Foreskin keratinocyte (primary cell): ENCODE measurements at places on chromosomes 1 and 21.
A peak's percentile ranks its signal among the peaks of the same experiment; 100 is the strongest.

DNA sequence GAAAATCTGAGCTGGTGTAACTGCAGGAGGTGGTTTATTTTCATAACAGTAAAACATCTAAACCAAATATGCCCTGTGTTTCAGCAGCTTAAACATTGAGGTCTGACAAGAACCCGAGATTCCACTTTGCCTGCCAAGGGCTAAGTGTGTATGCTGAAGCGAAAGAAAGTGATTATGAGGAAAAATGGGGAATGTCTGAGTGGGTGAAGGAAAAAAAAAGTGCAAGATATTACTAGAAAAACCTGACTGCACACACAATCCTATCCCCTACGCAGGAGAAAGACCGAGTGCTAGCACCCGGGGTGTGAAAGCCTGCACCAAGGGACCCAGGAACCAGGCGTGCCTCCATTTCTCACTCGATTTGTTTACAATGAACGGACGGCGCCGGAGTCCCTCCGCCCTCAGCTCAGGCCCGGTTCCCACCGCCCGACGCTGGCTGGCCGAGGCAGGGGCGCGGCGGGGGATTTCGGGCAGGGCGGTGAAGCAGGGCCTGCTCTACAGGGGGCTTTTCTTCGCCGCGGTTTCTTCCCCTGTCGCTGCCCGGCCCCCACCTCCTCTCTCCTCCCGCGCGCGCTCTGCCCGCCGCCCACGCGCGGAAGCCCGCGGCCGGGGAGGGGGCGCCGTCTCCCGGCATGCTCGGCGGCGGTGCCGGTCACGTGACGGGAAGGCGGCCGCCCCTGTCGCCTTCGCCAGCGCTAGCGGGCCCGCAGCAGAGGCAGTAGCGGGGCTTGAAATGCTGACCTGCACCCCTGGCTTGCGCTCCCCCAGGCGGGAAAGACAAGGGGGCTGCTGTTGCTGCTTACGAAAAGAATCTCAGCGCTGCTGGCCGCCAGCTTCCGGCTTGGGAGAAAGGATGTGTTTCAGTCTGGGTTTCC lies 35.9 kb downstream of the ITPKB start:
- no peak for DNase-seq

DNA sequence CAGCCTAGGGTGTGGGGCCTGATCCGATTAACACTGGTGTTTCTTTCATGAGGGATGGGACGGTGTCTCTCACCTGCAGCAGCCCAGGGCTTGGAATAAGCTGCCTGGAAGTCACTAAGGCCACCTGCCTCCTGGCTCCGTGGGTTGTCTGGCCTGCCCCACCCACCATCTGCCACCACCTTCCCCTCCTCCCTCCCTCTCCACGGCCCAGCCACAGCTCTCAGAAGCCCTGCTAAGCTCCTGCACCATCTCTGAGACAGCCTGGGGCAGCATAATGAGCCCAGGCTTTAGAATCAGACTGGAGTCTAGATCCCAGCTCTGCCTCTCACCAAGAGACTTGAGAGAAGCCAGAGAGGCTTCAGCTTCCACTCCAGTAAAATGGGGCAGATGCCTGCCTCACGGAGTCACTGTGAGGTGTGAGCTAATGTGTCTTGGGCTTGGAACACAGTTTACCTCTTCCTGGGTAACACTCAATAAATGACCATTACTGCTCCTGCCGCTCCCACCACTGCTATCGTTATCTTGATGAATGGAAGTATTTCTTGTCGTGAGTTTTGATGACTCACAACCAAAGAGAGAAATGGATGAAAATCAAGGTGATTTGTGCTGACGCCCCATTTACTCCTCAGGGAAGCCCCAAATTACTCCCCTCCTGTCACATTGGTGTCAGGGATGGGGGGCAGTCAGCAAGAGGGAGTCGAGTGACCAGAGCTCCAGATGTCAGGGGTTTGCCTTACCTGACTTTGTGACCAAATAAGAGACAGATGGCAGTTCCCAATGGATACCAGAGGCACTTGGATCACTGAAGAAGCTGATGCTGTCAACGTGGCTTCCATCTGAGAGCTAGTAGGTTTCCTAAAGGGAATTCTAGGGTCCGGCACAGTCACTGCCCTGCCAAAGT lies 23.5 kb upstream of the C1QA start:
- DNase-seq, result no peak

DNA sequence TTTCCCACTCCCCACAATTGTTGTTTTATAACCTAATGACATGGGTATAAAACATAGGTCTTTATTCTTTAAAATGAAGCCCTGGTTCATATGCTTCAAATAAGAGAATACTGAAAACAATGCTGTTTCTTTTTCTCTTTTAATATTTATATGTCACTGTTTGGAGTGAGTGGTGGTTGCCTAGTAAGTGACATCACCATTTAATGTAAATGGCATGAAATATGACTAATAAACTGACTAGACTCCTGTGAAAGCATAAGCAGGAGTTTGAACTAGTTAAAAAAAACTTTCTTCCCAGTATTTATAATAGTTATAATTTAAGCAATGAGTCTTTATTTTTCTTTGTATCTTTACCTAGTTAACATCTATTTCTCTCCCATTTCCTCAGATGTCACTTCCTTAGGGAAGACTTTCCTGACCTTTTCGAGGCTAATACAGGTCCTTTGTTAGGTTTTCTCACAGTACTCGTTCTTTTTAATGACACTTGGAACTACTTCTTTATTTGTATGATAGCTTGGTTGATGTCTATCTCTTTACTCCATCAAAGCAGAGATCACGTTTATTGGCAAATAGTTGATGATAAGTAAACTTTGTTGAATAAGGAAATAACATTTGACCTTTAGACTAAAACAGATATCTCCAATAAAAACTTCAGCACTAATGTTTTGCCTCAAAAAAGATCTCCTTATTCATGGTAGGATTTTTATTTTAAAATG lies 105.4 kb upstream of the PDC start:
- peak; percentile 51 for DNase-seq

DNA sequence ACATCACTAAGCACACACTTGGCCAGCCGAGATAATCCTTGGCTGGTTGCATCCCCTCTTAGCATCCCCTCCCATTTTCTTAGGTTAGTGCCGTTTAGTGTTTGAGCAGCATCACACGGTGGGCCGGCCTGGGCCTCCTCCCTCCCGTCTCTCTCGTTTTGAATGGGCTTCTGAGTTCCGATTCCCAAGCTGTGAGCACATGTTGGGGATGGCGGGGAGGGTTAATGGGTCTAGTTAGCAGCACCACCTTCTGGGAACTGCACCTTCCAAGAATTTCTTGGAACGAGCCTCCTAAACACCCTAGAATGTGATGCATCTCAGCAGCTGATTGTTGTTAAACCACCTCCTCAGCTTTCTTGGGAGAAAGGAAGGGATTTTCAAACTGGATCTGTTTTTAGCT lies 73.3 kb downstream of the CNIH3 start:
- DNase-seq, result no peak

DNA sequence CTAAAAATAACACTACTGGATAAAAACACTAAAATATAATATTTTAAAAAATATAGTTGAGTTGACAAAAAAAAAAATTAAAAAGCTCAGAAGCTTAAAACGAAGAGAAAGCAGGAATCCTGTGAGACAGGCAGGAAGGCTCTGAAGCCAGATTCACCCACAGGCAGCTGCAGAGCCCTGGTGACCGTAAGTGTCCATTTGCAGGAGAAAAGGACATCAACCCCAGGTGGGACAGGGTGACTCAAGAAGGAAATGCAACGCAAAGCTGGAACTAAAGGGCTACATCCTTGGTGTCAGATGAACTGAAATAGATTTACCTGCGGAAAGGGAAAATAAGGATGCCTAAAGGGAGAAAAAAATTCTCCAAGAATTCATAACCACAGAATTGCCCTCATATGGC lies 46.8 kb downstream of the USP24 start:
- no peak for DNase-seq

- DNase-seq, result peak; percentile 37
Measured at GRCh38 chr1:48028218-48029069, 31.3 kb upstream of the TRABD2B start.

DNA sequence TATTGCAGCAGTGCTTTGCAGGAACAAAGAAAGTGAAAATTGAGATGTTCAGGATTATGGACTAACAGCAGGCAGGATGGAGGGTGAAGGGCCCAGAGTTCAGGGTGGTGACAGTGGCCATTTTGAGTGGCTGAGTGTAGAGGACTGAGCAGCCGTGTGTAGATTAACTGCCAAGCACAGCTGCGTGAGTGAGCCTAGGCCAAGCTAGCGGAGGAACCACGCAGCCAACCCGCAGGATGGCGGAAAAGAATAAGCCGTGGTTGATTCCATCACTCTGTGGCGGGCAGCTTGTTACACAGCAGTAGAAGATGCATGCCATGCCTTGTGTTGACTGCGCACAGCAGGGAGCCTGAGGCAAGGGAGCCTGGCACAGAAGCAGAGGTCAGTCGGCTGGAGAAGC lies 102.5 kb upstream of the KIF26B start:
- DNase-seq, result no peak

DNA sequence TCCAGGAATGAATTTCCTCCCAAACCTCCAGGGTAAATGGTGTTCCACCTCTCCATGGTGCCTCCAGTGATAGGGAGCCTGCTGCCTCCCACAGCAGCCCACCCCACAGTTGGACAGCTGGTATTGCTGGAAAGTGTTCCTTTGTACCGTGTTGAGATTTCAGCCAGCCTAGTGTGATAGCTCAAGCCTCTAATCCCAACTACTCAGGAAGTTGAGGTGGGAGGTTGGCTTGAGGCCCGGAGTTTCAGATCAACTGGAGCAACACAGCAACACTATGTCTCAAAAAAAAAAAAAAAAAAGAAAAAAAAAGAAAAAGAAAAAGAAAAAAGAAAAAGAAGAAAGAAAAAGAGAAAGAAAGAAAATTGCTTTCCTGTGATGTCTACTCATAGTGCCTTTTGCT lies 96.1 kb downstream of the CHD1L start:
- DNase-seq, result no peak

GRCh38 chr1:157007306-157007705 lies 38.2 kb downstream of the ARHGEF11 start:
- DNase-seq, result no peak

GRCh38 chr1:157363660-157364140 lies 188.6 kb downstream of the FCRL5 start:
- DNase-seq, result no peak

DNA sequence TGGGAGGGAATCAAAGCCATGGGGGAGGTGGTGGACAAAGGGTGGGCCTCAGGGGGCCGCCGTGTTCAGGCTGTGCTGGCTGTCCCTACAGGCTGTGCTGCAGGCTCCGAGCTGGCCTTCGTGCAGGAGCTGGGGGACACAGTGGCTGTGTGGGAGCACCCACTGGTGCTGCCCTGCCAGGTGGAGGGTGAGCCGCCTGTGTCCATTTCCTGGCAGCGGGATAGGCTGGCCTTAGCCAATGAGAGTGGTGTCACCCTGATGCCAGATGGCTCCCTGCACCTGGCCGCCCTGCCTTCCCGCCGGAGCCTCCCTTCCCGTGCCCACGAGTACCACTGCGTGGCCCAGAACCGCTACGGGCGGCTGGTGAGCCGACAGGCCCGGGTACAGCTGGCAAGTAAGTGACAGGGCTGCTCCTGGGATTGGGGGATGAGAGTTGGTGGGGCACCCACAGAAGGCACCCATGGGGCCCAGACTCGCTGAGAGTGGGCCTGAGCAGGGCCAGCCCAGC lies 20.2 kb downstream of the SLC27A3 start:
- no peak for DNase-seq

GRCh38 chr1:223147873-223148272 lies 4.8 kb upstream of the TLR5 start:
- no peak for DNase-seq

DNA sequence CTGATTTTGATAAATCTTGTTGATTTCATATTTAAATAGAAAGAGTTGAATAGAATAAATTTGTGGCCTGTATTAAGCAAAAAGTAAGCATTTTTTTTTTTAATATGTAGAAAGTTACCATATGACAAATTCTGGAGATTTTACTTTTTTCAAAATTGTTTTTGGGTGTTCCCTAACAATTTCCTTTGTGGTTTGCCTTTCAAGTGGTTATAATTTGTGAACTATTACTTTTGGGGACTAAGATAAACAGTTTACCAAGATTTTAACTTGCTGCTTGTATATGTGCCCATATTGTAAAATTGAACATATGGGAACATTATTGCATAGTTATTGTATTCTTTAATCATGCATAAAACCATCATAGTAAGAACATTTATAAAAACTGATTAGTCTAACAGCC lies 34.6 kb downstream of the SLC30A7 start:
- no peak for DNase-seq
